ENCODE measurements at places on chromosomes 7 and 10.

GRCh38 chr10:105195831-105196230 lies 554.7 kb downstream of the SORCS3 start:
- DNase-seq = no peak

GRCh38 chr7:5533821-5534367 lies 110.3 kb upstream of the TNRC18 start:
- no peak for DNase-seq

DNA sequence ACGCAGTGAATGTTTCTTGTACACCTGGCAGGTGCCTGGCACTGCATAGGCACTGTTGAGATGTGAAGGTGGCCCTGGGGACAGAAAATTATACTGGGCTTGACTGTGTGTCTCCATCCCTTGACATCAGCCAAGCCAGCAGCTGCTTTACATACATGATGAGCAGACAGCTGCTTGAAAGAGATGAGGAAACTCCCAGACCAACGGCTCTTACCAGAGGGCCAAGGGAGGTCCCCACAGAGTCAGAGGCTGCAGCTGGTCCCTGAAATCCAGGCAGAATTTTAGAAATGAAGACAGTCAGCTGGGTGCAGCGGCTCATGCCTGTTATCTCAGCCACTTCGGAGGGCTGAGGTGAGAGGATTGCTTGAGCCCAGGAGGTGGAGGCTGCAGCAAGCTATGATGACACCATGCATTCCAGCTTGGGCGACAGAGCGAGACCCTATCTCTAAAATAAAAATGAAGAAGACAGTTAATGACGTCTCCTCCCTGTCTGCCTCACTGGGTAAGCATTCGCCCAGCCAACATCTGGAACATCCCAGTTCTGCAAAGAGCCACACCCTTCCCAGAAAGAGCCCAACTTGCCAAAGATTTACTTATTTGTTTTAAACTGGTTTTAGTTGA lies 17.6 kb downstream of the LIMK1 start:
- no peak for DNase-seq

DNA sequence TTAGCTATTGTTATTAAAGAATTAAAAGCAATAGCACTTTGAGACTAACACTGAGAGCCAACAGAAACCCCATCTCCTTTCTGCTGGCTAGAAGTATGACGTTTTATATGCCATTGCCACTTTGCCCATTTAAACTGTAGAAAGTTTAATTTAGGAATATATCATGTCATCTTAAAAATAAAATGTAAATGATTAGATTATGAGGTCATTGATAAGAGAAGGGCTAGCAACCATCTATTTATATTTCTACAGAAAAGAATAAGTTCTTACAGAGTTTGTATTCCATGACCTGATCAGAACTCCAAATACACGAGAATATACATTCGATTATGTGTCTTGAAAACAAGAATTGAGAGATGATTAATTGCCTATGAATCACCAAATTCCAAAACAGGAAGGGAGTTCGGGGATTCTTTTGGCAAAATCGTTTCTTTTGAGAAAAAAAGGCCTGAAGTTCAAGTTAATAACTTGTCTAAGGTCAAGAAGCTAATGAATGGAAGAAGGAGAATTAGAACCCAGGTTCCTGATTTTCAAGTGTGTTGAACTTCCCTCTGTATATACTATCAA lies 227.0 kb downstream of the TRIL start:
- no peak for DNase-seq

GRCh38 chr7:106520962-106521514 lies 139.9 kb downstream of the CCDC71L start:
- DNase-seq = no peak

- DNase-seq = no peak
Observed at GRCh38 chr7:93972029-93972725, 32.0 kb downstream of the BET1 start.

- no peak for DNase-seq
Observed at GRCh38 chr7:93728292-93728691, 153.8 kb upstream of the CALCR start.

DNA sequence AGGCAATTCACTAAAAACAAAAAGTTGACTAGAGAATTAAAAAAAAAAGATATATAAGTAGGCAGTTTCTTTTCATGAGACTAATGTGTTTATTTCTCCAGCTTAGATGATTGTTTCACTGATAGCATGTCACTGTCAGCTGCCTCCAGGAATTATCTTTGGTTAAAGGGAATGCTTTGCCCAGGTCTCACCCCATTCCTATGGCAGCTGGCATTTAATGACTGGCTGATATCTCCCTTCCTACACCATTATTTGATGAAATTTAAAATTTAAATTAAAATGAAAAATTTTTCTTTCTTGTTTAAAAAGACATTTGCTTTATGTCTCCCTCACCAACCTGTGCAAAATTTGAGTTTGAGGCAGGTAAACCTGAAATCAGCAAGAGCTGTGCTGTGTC lies 214.5 kb upstream of the PRSS1 start:
- no peak for DNase-seq

GRCh38 chr7:50648076-50648475 lies 82.9 kb upstream of the DDC start:
- DNase-seq = no peak

GRCh38 chr7:167976-168791 lies 24.2 kb upstream of the FAM20C start:
- DNase-seq = no peak

DNA sequence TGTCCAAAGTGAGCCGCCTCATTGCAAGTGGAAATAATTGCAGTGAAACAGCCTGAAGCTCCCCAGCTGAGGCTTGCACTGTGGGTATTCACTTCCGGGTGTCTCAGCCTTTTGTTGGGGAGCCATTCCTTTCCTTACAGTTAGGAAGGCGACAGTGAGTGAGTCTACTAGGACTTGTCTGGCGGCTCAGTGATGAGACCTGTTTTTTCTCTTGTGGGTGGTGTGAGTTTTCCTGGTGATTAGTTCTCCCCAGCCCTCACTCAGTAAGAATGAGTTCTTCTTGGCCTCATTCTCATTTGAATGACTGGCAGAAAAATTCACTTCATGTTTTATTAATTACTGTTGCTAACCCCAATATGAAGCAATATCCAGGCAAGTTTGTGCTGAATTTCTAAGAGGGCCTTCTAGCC lies 2.6 kb downstream of the PGAM1 start:
- DNase-seq = no peak

GRCh38 chr7:37604078-37604477 lies 79.5 kb upstream of the GPR141 start:
- DNase-seq = no peak

GRCh38 chr7:46059308-46060020 lies 138.4 kb upstream of the IGFBP3 start:
- no peak for DNase-seq

DNA sequence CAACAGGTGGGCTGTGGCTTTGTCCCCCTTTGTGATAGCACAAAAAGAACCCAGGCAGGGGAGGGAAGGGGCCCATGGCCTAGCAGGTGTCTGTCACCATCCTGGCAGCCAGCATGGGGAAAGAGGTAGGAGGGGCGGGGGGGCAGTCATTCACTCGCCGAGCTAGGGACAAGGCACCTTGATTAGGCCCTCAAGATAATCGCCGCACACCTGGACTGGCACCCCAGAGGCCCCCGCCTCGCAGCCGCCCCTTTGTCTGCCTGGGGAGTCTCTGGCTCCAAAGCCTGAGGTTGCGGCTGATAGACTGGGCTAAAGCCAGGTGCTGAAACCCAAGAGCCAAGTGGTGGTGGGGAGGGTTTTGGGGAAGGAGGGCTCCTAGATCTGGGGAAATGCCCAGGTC lies 151.2 kb upstream of the PCBD1 start:
- DNase-seq = no peak

DNA sequence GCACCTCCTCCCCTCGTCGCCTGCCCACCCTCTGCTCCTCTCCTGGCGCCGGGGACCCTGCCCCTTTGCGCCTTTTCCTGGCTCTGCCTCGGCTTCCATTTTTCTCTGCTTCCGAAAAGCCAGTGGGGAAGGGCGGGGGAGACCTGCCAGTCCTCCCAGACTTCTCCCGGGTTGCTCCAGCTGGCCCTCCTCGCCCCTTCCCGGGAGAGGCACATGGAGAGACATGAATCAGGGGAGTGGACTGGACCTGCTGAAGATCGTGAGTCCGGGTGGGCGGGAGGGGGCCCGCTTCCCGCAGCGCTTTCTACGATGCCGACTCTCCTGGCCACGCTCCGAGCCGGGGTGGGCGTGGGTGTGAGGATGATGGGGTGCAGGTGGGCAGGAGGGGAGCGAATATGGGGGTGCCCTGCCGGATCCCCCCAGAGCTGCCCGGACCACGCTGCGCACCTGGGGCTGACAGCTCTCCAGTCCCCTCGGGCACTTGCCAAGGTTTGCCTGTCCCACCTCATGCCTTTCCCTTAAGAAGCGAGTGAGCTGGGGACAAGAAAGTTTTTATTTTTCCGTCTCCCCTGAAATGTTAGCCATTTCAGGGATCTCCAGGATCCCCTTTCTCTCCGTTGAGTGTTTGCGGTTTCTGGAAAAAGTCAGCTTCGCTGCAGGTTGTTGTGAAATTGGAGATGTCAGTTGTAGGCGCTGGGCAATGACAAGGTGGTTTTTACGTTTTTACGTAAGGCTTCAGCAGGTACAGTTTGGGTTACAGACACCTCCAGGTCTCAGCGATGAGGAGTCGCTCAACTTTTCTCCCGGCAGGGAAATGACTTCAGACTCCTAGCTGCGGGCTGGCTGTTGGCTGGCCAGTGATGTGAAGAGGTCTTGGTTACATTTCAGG lies 977 bp downstream of the CACNB2 start:
- DNase-seq = no peak

DNA sequence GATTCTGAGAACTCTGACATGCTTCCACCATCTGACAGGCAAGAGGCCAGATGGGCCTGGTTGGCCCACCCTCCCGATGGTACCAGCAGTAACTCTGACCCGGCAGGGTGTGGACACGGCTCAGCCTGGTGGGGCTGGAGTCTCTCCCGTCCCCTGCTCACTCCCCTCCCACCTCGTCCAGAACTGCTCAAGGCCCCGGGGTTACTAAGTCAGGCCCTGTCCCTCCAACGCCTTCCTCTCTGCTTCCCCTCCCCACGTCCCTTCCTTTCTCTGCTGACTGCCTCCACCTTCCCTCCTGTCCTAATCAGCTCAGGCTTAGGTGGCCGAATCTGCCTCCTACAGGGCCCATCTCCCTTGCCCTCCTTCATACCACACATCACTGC lies 12.5 kb downstream of the CALML5 start:
- no peak for DNase-seq

DNA sequence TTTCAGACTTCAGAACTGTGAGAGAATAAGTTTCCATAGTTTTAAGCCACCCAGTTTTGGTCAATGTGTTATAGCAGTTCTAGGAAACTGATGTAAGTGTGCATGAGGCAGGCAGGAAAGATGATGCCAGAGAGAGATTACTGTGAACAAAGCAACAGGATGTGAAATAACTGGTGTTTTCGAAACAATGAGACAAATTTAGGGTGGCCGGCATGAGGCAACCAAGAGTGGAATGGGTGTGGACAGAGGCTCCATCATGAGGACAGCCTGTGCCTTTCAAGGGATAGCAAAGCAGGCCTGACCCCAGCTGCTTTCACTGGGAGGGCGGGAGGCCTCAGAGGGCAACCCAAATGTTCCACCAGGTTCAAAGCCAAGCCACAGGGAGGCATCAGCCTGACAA lies 67.3 kb upstream of the UCN3 start:
- no peak for DNase-seq

DNA sequence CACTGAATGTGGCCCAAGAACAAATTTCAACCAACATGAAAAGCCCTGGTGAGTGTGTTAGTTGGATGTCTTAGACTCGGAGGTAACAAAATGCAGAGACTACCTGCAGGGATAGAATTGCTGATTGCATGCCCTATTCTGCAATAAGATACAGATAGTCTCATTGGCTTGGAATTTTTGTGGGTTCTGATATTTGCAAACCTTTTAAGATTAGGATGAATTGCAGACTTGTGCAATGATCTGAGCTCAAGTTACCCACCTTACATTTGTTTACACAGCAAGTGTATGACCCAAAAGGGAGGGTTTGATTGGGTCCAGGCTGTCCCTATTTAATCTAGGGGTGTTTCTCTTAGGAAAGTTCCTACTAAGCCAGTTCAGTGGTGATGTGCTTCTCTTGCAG lies 45.4 kb downstream of the GPR37 start:
- no peak for DNase-seq

- no peak for DNase-seq
Observed at GRCh38 chr10:55397777-55398496, 596.9 kb upstream of the PCDH15 start.

GRCh38 chr10:71285180-71285545 lies 33.9 kb upstream of the SLC29A3 start:
- DNase-seq = no peak

DNA sequence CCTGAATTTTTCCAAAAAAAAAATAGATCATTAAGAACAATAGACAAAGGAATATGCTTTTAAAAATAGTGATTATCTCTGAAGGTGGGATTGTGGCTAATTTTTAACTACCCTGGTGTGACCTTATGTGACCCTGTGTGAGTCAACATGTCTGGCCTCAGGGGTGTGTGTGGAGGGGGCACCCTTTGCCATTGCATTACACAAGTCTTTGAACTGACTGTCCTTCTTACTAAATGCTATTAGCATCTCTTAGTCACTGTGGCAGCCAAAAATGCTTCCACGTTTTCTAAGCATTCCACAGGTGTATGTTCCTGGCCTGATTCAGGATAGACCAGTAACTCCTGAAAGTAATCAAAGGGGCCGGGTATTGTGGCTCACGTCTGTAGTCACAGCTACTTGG lies 175.4 kb downstream of the MGMT start:
- no peak for DNase-seq

GRCh38 chr7:17497549-17498167 lies 199.2 kb downstream of the AHR start:
- DNase-seq = no peak

DNA sequence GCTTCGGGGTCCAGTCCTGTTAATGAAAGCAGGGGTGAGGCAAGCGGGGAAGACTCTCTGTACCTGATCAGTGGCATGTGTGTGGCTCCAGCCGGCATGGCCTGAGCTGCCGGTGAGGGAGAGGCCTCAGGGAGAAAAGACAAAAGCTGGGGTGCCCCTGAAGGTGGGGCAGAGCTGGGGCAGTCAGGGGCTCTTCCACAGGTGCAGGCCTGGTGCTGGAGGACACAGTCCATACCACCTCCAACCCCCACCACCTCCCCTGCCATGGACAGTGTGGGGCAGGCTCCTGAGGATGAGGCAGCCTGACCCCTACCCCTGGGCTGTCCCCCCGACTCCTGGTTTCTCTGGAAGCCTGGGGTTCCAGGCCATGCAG lies 129.5 kb downstream of the LHPP start:
- DNase-seq = no peak

DNA sequence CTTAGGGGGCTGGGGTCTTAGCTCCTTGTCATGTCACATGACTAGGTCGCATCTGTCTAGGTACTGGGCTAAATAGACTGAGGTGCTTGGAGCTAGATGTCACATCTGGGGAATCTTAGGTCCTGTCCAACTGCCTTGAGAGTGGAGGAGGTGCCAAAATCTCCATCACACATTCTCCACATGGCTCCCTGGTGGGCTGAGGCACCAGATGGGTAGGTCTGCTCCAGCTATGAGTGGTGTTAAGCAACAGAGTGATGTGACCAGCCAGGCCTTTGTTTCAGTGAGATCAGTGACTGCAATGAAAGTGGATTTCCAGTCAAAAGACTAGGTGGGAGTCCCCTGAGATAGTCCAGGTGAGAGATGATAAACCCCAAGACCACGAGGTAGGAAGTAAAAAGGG lies 251.8 kb downstream of the BMPER start:
- DNase-seq = no peak

- no peak for DNase-seq
Observed at GRCh38 chr7:34840176-34840785, 182.3 kb downstream of the NPSR1 start.

All from pulmonary artery endothelial cell (primary cell).